ENCODE measurements at places on chromosomes 7 and 10.

DNA sequence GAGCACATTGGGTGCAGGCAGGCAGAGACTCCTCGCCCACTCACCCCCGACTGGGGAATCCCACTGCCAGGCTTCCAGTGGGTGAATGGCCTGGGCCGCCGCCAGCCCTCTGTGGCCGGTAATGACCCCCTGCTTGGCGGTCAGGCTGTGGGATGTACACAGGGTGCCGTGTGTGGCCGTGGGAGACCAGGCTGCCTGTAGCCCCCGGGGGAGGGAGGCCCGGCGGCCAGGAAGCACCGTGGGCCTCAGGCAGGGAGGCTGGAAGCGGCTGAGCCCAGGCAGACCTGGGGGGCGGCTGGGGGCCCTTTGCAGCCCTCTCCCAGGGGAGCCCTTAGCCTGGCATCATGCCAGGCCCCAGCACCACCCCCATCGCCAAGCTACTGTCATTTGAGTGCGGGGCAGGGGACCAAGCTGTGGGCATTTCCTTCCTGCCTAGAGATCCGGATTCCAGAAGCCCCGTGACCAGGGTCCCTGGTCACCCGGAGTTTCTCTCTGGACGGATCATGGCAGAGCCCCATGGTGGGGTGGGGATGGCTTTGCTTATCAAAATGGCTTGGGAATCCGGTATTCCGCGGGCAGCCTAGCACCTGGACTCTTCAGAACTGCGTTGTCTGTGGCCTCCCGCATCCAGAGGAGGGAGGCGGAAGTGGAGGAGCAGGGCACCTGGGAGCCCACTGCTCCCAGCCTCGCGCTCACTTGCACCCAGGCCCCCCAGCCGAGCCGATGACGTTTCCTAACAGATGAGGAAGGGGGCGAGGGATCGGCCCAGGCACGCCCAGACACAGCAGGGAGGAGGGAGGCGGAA is 1.1 kb downstream of the TTYH3 start:
- no peaks in the 10 kb centered on the region for H3K27me3 ChIP-seq
- H3K4me1 ChIP-seq: peaks cover 30% of the 10 kb centered on the region
- DNase-seq: peak; percentile 75
- no peaks in the 10 kb centered on the region for H3K36me3 ChIP-seq

GRCh38 chr10:26738301-26738911 is 40.9 kb downstream of the PDSS1 start:
- peaks cover 24% of the 10 kb centered on the region for H3K36me3 ChIP-seq
- H3K4me1 ChIP-seq: peaks cover 15% of the 10 kb centered on the region
- no peak overlapping the region for H3K27ac ChIP-seq

GRCh38 chr10:22634606-22635459 is 79.5 kb downstream of the PIP4K2A start:
- no peak overlapping the region for H3K4me3 ChIP-seq
- H3K4me1 ChIP-seq: no peaks in the 10 kb centered on the region
- H3K36me3 ChIP-seq: no peaks in the 10 kb centered on the region
- DNase-seq: no peak

- peak; percentile 12 for DNase-seq
- no peak overlapping the region for H3K27ac ChIP-seq
- H3K4me3 ChIP-seq: no peak overlapping the region
- no peaks in the 10 kb centered on the region for H3K4me1 ChIP-seq
- no peaks in the 10 kb centered on the region for H3K27me3 ChIP-seq
Measured at GRCh38 chr7:157840914-157841772, 504.3 kb downstream of the DNAJB6 start.

DNA sequence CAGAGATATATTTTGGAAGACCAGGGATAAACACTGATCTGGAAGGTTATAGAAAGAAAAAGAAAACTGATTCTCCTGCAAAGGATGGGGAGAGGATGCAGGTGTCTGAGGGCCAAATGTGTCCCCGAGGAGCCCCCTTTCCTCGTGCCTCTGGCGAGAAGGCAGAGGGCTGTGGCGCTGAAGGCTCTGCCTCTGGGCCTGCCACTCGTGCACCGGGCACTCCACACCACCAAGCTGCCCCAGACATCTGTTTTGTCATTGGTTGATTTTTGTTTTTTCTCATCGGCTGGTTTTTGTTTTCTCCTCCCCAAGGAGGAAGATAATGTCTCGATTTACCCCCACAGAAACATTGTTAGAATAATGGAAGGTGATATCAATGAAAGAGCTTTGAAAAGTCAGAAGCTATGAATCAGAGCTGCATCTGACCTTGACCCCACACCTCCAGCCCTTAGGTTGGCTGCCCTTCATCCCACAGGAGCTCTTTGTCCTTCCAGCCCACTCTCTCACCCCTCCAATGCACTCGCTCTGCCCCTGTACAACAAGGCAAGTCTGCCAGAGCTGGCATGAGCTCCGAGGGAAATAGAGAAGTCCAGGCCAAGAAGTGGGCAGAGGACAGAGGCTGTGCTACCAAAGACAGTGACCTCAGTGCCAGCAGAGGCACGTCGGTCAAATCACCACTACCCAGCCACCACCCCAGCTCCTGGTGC is 124.8 kb downstream of the TCERG1L start:
- no peak overlapping the region for H3K27ac ChIP-seq
- no peaks in the 10 kb centered on the region for H3K4me1 ChIP-seq
- no peaks in the 10 kb centered on the region for H3K27me3 ChIP-seq
- no peak for DNase-seq

- H3K27ac ChIP-seq: no peak overlapping the region
- no peaks in the 10 kb centered on the region for H3K27me3 ChIP-seq
- no peak for DNase-seq
- H3K36me3 ChIP-seq: no peaks in the 10 kb centered on the region
Measured at GRCh38 chr7:141431711-141432110, 119.5 kb upstream of the AGK start.

GRCh38 chr7:123769371-123769770 is 20.6 kb upstream of the WASL start:
- H3K4me3 ChIP-seq: no peak overlapping the region
- H3K36me3 ChIP-seq: no peaks in the 10 kb centered on the region
- DNase-seq: peak; percentile 77
- H3K27me3 ChIP-seq: no peaks in the 10 kb centered on the region

- no peak overlapping the region for H3K27ac ChIP-seq
- H3K4me3 ChIP-seq: no peak overlapping the region
- peaks cover 18% of the 10 kb centered on the region for H3K4me1 ChIP-seq
- H3K36me3 ChIP-seq: no peaks in the 10 kb centered on the region
Measured at GRCh38 chr7:100607111-100607510, 4.9 kb downstream of the PCOLCE start.

GRCh38 chr10:114375047-114375446 is 29.3 kb downstream of the AFAP1L2 start:
- peaks cover 9% of the 10 kb centered on the region for H3K4me1 ChIP-seq
- H3K36me3 ChIP-seq: no peaks in the 10 kb centered on the region
- H3K27me3 ChIP-seq: no peaks in the 10 kb centered on the region
- no peak for DNase-seq
- no peak overlapping the region for H3K4me3 ChIP-seq
- no peak overlapping the region for H3K27ac ChIP-seq
